ENCODE measurements at places on chromosomes 6 and 20.

DNA sequence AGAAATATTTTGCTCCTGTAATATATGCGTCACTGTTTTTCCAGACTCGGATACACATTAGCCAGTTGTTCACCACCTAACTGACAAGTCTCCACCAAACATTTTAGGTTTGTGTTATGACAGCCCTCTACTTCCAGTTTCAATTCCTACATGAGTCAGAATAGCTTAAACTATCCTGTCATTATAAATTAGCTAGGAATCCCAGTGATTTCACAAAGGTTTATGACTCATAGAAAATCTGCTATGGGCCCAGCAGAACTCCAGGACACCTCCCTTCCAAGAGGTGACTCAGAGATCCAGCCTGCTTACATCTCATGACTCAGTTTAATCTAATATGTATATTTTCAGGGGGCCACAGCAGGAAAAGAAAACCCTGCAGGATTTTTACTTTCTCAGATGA is 17.4 kb upstream of the PLCB4 start:
- DNase-seq = no peak

- no peak for DNase-seq
Measured at GRCh38 chr20:35831029-35831428, 59.2 kb downstream of the PHF20 start.

DNA sequence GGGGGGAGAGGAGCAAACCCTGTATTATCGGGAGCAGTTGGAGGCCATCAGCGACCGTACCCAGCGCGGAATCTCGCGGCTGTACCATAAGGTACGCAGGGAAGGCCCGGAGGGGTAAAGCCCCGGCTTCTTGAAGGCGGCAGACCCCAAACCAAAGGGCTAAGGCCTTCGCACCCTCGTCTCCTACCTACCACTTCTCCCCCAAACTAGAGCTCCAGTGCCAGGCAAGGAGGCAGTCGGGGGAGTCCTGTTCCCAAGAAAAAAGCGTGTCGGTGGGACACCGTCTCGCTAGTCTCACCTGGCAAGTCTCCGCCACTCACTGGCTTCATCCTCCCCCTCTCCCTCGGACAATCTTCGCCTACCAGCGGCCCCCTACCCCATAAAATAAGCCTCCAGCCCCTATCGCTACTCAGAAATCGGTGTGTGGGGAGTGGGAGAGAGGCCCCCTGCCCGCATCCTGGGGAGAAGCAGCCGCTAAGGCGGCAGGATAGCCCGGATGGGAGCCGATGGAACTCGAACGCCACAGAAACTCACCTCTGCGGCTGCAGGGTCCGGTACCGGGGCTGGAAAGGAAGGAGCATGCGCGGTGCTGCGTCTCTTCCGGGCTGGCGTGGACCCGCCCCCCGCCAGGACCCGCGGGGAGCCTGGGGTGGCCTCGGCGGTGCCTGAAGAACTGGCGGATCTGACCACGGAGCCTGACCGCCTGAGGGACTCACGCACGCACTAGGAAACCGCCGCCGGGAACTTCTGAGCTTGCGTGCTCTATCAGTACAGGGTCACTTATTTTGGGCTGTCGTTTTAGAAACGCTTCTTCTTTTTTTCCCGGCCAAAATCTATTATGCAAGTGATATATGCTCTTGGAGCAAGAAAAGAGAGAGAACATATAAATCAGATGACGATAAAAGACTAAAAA is at the start of gene RPS10:
Gene RPS10, minus strand, starts transcription at position 572 of the 913 bp plus-strand sequence. CDS start 848 bp downstream, outside the sequence.
- DNase-seq = peak; percentile 91

DNA sequence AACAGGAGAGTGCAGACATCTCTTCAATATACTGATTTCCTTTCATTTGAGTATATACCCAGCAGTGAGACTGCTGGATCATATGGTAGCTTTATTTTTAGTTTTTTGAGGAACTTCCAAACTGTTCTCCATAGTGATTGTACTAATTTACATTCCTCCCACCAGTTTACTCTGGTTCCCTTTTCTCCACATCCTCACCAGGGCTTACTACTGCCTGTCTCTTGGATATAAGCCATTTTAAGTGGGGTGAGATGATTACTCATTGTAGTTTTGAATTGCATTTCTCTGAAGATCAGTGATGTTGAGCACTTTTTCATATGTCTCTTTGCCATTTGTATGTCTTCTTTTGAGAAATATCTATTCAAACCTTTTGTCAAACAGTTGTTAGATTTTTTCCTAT is 64.9 kb upstream of the HMGCLL1 start:
- no peak for DNase-seq

DNA sequence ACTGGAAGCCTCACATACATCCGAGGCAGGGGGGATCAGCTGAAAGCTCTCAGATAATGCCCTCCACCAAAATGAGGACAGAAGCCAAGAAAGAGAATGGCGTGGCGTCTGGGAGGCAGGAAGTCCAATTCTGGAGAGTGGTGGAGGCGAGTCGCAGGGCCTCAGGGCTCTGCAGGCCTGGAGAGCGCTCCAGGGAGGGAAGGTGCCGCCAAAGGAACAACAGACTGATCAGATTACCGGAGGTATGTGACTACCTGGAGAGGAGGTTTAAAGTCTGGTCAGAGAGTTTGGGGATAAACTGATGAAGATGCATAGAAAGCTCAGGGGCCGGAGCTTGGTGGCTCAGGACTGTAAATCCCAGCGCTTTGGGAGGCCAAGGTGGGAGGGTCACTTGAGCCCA is 11.2 kb upstream of the IP6K3 start:
- no peak for DNase-seq

DNA sequence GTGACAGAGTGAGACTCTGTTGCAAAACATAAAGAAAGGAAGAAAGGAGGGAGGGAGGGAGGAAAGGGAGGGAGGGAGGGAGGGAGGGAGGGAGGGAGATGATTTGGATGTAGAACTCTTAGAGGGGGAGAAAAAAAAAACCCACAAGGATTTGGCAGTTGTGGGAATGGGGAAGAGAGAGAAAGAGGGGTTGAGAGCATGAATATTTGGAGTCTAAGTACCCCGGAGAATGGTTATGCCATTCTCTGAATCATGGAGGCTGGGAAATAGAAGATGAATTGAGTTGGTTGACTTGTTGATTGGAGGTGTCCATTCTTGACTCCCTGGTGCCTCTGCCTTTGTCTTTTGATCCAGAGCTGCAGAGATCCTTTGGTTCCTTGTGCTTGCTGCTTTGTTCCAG is 35.7 kb downstream of the RALY start:
- DNase-seq = no peak

- DNase-seq = no peak
Measured at GRCh38 chr6:119084784-119085183, 6.3 kb upstream of the FAM184A start.

- DNase-seq = no peak
Measured at GRCh38 chr20:36307412-36308325, 1.5 kb downstream of the DLGAP4 start.

DNA sequence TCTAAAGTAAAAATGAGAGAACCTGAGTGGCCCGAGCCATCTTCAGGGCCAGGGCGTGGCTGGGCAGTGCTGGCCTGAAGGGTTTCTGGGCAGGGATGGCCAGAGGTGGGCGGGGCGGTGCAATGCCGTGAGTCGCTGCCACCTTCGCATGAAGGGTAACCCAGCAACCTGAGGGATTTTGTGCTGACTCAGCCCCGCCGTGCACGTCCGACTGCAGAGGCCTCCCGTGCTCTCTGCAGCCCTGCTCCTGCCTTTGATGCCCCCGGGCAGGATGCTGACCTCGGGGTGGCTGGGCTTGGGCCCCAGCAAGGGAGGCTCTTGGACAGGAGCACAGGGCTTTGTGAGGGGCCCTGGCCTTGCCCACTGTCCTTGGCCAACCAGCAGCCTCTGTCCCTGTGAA is 81.7 kb upstream of the GATA5 start:
- no peak for DNase-seq

DNA sequence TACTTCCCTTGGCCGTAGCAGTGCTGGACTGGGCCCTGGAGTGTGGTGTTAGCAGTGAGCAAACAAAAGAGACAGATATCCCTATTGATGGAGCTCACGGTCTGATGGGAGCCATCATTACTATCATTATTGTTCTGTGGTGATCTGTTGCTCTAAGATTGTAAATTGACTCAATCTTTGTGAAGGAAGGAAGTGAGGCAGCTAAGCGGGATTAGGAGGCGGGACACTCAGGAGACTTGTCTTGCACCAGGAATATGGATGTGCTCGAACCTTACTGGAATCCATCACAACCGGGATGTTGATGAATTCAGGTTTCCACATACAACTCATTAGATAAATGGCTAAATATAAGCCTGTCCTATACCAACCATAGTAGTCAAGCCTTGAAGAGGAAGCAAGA is 25.5 kb upstream of the FAM50B start:
- DNase-seq = no peak

- DNase-seq = no peak
Measured at GRCh38 chr6:16184551-16184950, 53.8 kb upstream of the GMPR start.
